Tongue (tissue), 3 donors: ENCODE measurements at places on chromosomes 3 and 15.
A peak's percentile ranks its signal among the peaks of the same experiment; 100 is the strongest.

DNA sequence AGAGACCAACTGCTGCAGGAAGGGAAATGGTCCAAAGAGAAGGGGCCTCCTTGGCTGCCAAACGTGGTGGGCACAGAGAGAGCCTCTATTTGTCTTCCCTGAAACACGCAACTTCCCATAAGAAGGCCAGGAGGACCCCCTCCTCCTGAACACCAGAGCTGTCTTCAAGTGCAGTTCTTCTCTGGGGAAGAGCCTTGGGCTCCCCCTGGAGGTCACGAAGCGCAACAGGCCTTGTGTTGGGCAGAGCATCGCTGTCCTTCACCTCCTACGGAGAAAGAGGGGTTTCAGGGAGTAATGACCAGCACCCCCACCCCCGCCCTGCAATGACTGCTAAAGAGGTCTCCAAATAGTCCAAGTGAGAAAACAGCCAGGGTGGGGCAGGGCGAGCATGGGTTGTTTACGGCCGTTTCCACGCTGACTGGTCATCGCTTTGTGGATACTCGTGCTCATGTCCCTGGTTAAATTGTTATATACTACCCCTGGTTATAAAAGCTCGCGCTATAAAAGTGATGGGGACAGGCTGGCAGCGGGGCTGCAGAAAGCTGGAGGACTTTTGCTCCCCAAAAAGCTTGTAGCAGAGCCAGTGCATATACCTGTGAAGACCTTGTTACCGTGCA is 397.5 kb upstream of the ATP10A start:
- DNase-seq: peak; percentile 66

GRCh38 chr3:67790043-67790442 is 135.6 kb upstream of the SUCLG2 start:
- peak; percentile 32 for DNase-seq

DNA sequence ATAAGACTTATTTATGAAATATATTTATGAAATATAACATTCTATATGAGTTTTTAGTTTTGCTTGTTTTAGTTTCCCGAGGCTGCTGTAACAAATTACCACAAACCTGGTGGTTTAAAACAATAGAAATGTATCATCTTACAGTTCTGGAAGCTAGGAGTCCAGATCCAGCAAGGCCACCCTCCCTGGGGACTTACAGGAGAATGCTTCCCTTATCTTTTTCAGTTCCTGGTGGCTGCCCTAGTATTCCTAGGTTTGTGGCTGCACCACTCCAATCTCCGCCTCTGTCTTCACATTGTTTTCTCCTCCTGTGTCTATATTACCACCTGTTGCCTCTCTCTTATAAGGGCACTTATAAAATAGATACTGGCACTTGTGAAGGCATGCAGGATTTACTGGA is 877.8 kb downstream of the TUSC7 start:
- DNase-seq: no peak

DNA sequence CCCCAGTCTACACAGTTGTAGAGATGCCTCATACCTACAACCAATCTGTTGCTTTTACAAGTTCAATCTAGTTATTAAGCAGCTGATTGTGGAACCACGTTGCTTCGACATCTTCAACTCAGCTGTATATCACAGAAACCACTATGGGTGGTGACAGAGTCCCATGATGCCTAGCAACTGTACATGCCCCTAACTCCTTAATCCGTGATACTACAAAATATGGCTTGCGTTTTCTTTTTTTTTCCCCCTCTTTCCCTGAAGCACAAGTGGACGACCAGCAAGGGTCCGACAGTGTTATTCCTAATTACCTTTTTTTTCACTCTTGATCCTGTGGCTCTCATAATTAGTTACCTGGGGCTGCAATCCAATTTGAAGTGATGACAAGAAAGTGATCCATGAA is 478.6 kb downstream of the FOXP1 start:
- no peak for DNase-seq

DNA sequence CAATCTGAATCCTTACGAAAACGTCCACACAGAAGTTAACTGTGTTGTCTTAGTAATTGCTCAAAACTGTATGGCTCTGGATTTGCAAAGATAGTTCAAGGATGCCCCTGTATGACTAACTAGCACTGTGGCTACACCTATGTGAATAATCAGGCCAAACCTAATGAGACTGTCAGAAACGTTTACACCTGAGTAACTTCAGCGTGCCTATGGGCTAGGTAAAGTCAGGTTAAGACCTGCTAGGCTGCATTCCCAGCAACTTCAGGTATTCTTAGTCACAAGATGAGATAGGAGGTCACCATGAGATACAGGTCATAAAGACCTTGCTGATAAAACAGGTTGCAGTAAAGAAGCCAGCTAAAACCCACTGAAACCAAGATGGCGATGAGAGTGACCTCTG is 87.8 kb upstream of the PLXND1 start:
- no peak for DNase-seq

DNA sequence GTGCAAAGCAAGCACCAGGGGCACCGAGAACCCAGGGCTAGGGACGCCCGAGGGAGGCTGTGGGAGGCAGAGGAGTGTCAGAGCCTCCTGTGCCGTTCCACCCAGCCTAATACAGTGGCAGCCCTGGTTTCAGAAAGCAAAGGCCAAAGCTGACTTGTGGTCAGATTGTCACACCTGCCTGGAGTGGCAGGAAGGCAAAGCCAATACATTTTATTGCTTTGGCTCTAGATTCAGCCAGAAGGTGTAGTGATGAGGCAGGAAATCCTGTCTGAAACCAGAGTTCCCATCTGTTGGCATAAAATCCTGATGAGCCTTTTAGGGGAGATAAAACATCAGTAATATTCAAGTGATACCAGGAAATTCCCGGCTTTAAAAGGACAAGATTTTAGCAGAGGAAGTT is 168.3 kb downstream of the SLCO3A1 start:
- no peak for DNase-seq

DNA sequence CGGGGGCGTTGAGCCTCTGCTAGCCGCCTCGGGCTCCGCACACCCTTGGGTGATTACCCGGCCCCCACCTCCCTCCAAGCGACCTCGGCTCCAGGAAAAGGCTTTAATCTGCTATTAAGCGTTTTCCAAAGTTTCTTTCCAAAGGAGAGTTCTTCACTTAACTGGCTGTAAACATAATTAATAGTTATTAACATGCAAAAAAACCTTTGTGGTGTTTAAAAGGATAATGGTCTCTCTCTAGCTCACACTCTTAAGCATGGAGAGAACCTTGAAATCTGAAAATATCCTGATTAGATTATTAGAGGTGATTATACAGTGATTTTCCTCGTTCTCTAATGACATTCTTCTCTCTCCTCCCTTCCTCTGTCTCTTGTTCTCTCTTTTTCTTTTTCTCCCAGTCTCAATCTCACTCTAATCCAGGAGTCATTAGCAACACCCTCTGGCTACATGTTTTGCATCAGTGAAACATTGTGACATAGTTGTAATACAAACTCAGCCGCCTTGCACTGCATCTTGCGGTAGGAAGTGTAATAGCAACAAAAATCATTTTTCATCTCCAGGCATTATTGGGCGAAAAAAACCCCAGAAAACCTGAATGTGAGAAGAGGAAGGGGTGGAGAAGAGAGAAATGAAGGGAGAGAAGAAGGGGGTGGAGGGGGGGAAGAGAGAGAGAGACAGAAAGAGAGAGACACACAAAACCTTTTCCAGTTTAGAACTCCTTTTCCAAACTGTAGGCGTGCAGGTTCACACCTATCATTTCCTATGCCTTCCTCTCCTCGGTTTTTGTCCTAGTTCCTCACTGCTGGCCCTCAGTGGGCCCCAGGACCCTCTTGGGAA is 24.4 kb downstream of the NR2F2 start:
- DNase-seq: peak; percentile 77

- DNase-seq: no peak
These were observed 69.7 kb upstream of the MME start for GRCh38 chr3:155010416-155010815.

DNA sequence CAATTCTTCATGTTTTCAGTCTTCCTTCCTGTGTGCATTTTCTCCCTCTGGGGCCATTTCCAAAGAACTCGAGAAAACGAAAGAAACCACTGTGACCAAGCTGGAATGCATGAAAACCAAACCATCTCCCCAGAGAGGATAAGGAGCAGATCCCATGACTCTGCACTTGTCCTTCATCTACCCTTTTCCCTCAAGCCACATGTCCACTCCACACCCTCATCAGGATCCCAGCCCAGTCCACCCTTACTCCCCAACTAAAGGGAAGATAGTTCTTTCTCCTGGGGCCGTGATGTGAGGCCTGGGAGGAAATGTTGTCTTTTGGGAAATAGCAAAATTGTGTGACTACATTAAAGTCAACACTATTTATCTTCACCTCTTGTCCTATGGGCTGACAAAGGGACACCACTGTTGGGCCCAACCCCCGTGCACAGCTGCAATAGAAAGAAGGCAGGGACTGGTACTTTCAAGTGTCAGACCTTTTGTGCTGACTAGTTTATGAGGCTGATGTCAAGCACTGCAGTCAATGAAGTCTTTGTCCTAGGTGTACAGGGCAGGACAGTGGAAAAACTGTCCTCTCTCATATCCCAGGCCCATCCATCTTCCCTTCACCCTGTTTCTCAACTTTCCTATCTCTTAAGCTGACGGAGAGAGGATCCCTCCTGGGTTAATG is 487.1 kb upstream of the NR2F2 start:
- DNase-seq: no peak

DNA sequence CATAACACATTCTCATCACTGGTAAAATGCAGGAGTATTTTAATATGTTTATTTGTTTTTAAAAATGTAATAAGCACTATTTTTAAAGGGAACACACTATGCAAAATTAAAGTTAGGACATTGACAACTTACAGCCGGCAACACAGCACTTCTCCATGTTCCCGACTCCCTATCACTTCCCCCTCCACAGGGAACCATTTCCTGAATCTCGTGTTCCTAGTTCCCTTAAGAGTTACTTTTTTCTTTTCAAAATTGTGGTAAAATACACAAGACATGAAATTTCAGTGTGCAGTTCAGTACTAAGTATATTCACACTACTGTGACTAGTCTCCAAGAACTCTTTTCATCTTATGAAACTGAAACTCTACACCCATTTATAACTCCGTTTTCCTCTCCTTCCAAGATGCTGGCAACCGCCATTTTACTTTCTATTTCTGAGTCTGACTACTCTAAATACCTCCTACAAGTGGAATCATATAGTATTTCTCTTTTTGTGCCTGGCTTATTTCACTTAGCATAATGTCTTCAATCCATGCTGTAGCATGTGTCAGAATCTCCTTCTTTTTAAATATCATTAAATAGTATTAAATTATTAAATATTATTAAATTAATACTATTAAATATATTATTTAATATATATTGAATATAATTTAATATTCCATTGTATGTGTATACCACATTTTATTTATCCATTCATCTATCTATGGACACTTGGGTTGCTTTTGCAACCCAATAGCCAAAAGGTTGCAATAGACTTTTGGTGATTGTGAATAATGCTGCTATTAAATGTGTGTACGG is 25.9 kb upstream of the UBE2Q2 start:
- DNase-seq: peak; percentile 42

DNA sequence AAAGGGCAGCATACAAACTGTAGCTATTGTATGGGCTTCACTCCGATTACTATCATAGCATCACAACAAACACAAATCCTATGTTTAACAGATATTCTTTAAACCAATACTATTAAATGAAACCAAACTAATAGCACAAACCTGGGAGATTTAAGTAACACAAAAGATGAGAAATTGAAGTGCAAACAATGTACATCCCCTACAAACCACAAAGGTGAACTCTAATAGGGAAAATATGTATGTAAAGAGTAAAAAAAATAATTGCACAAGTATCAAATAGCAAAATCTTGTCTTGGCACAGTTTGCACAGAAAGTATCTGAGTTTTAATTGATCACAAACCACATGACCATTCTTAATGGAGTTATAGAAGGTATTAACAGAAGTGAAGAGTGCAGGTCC is 138.5 kb downstream of the CPNE4 start:
- DNase-seq: no peak

DNA sequence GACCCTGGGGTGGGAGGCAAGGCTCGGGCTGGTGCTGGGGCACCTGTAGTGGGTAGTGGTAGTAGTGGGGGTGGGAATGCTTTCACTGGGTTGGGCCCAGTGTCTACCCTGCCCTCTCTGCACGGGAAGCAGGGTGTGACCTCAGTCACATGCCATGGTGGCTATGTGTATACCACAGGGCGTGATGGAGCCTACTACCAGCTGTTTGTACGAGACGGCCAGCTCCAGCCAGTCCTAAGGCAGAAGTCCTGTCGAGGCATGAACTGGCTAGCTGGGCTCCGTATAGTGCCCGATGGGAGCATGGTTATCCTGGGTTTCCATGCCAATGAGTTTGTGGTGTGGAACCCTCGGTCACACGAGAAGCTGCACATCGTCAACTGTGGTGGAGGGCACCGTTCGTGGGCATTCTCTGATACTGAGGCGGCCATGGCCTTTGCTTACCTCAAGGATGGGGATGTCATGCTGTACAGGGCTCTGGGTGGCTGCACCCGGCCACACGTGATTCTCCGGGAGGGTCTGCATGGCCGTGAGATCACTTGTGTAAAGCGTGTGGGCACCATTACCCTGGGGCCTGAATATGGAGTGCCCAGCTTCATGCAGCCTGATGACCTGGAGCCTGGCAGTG is 5.2 kb downstream of the DALRD3 start:
- no peak for DNase-seq

- DNase-seq: peak; percentile 46
These were observed 46.1 kb upstream of the ABI3BP start for GRCh38 chr3:101039285-101039684.

DNA sequence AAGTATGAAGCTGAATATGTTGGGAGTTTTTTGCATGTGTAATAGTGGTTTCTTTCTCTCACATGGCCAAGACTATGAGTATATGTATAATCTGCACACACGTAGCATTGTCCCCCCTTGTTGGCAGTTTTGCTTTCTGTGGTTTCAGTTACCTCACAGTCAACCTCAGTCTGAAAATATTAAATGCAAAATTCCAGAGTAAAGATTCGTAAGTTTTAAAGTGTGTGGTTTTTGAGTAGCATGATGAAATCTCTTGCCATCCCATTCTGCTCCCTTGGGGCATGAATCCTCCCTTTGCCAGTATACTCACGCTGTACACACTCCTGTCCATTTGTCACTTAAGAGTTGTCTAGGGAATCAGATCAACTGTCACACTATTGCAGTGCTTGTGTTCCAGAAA is 742.0 kb upstream of the CCDC54 start:
- no peak for DNase-seq

DNA sequence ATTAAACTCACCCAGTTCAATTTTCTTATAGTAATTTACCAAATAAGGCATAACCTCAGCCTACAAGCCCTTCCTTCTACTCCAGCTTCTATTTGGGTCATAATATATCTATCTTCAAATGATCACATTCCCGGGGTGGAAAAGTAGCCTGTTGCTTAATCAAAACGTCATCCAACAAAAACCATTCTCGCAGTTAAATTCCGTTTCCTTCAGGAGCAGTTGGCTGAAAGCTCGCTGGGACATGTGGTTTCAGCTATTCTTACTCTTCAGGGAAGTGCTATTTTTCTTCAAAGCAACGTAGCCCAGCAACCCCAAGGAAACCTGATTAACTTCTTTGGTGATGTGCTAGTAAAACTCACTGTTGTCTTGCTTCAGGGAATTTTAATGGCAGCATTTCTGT is 59.6 kb downstream of the MAGI1 start:
- DNase-seq: peak; percentile 54

GRCh38 chr3:99761415-99762165 is 56.1 kb upstream of the CMSS1 start:
- DNase-seq: no peak
